ENCODE measurements at places on chromosomes 16 and 17. TPM values are rescaled to one million over a fixed set of nuclear protein-coding genes. Genes with fewer than 3 reads are reported as not detected.

The SCN4A gene
- total RNA-seq = 0.04 TPM

The NKD1 gene
- 0.30 TPM for total RNA-seq

The TP53TG3 gene
- total RNA-seq = 0.47 TPM

The OR4D1 gene
- 0.02 TPM for total RNA-seq

The ERN2 gene
- total RNA-seq = not detected

The SPOP gene
- 43.2 TPM for total RNA-seq

The RND2 gene
- total RNA-seq = 0.12 TPM

The PRAC1 gene
- not detected for total RNA-seq

The RAB11FIP4 gene
- total RNA-seq = 1.7 TPM

The ALOX15 gene
- total RNA-seq = 0.08 TPM

The FSCN2 gene
- 0.68 TPM for total RNA-seq

The CDRT15 gene
- total RNA-seq = not detected

The TEKT5 gene
- total RNA-seq = not detected

The NPIPA8 gene
- 0.87 TPM for total RNA-seq

The GAS2L2 gene
- 0.11 TPM for total RNA-seq

The UBE2G1 gene
- total RNA-seq = 98.1 TPM

The SLC6A2 gene
- total RNA-seq = not detected

The INPP5K gene
- total RNA-seq = 23.1 TPM

The CAVIN1 gene
- 476 TPM for total RNA-seq

The CCDC200 gene
- total RNA-seq = not detected

The GRIN2C gene
- total RNA-seq = 0.24 TPM

The COL1A1 gene
- total RNA-seq = 9.5 TPM

The MAPK8IP3 gene
- total RNA-seq = 52.2 TPM

The LLGL1 gene
- total RNA-seq = 14.8 TPM

The ST6GALNAC2 gene
- 0.52 TPM for total RNA-seq

The HOXB1 gene
- not detected for total RNA-seq

The ADAP2 gene
- 3.7 TPM for total RNA-seq

The NOD2 gene
- total RNA-seq = not detected

The VEZF1 gene
- 40.6 TPM for total RNA-seq

The KRTAP1-1 gene
- not detected for total RNA-seq

The ASGR1 gene
- total RNA-seq = 1.5 TPM

The MSLN gene
- total RNA-seq = 2.5 TPM

The CCL8 gene
- total RNA-seq = not detected

The KRT27 gene
- not detected for total RNA-seq

The SLC35G6 gene
- total RNA-seq = not detected

The OTOA gene
- not detected for total RNA-seq

The TBC1D3G gene
- not detected for total RNA-seq

The TLCD2 gene
- 1.5 TPM for total RNA-seq
